Omental fat pad (tissue), 4 donors: ENCODE measurements at places on chromosomes 12 and 14. TPM values are rescaled to one million over a fixed set of nuclear protein-coding genes. Genes with fewer than 3 reads are reported as not detected.

The CPNE6 gene
- total RNA-seq: not detected

The CDKN3 gene
- 4.8 TPM for total RNA-seq

The TMEM63C gene
- total RNA-seq: not detected

The HEATR5A gene
- 29.4 TPM for total RNA-seq

The AKT1 gene
- 107 TPM for total RNA-seq

The SYNDIG1L gene
- total RNA-seq: 0.32 TPM

The HCAR2 gene
- 24.4 TPM for total RNA-seq

DNA sequence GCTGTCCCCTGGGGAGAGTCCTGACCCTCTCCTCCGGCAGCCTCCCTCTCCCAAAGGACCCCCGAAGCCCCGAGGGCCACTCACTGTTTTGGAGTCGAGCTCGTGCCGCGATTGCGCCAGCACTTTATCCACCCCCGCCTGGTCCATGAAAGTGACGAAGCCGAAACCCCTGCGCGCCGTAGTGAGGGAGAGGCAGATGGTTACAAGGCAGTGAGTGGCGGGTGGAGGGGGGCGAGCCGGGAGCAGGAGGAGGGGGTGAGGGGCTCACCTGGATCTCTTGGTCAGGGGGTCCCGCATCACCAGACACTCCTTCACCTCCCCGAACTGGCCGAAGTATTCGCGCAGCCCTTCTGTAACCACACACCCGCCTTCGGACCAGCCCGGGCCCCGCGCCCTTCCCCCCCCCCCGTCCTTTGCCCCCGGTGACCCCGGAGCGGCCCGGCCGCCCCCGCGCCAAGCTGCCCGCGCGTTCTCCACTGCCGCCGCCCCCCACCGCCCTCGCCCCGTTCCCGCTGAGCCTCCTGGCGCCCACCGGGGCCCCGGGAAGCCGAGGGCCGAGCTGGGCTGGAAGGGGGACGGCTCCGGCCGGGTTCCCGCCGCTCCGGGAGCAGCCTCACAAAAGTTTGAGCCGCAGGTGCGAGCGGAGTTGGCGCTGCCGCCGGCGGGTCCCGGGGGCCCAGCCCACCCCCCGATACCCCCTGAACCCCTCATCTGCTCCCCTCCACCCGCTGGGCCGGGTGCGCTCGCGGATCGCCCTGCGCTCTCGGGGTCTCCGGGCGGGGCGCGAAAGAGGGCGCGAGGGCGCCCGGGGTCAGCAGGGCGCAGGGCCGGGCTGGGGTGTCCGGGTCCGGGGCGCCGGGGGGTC lies 808 bp downstream of the MSI1 start:
- no peak for DNase-seq

DNA sequence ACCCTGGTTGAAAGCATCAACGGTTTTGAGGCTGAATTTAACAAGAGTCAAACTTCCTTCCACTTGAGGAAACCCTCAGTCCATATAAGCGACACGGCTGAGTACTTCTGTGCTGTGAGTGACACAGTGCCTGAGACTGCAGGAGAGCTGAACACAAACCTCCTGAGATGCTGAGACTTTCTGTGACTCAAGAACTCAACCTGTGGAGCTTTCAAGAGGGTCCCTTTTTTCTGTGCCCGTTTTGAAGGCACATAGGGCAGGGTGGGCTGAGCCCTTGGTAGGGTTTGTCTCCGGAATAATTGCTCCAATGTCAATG lies 305.3 kb upstream of the OR4E1 start:
- DNase-seq: no peak

GRCh38 chr12:75556311-75556899 lies 45.0 kb upstream of the KRR1 start:
- DNase-seq: no peak

DNA sequence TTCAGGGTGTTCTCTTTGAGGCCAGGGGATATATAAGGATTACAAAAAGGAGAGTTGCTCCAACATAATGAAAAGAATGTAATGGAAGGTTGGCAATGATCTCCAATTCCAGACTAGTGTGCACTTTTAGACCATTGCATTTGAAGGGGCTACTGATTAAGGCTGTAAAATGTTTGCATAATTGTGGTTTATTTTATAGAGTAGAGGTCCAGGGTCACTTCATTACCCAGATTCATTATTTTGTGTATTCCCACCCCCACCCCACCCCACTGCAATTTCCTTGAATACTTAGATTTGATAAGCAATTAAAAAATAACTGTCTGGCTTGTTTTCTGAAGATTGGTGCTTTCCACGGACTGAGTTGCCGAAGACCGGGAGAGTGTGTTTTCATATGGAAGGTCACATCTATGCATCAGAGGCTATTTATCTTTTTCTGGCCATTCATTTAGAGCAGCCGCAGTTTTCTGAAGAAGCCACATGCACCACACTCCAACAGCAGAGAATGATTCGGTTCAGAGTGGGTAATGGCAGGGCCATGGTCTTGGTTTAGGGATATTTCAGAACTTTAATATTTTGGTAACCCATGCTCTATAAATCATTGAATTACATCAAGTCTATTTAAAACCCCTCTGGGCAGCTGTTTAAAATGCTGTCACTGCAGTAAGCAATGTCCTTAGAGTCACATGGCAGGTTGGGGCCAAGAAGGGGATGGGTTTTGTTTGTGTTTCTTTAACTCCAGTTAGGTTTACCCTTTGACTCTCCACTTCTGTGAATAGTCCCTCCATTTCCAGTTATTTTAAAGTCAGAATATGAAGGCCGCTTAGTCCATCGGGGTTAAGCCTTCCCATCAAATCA lies 94.6 kb downstream of the TMEM30B start:
- no peak for DNase-seq

DNA sequence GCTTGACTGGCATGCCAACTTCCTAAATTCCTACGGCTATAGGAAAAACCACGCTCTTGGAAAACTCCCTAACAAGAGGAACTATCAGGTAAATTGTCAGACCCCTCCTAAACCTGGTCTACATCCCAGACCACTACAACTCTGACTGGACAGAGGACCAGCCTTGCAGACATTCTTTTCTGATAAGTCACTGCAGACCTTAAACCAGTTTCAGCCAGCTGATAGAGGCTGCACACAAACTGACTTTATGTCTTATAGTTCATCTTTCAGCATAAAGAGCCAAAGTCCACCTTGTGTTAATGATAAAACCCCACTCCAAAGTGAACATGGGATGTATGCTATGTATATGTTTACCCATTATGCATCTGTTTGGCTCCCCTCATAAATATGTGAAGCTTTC lies 166.6 kb downstream of the KTN1 start:
- no peak for DNase-seq

DNA sequence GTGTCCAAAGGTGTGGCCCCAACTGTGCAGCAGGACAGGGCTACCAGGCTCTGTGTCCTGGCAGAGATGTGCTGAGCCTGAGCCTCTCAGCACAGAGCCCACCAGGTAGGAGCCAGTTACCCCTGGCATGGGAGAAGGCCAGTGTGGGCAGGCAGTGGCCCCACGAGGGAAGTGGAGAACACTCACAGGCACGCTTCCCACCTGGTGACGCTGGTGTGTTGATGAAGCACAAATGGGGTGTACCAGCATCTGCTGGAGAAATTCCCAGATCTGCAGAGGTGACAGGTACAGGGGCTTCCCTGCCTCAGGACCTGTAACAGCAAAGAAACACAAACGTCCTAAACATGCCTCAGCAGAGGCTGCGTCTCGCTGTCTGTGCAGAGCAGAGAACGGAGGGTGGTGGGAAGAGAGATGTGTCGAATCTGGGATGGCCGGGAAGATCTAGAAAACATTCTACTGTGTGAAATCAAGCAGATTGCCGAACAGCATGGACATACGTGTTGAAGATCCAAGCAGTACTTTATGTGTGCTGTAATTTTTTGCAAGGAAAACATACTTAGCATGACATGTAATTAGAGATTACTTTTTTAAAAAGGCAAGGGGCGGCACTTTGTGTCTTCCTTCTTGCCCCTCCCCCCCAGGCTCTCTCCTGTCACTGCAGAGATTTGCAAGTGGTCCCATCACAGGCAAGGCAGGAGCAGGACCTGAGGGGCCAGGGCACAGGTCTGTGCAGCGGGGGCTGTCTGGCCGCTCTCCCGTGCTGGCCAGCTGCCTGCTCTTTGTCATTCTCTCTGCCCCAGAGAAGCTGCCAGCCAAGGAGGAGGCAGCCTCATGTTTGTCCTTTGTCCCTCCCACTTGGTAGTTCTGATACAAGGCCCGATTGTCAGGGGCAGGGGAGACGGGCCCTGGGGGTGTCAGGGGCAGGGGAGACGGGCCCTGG lies 17.3 kb downstream of the HIP1R start:
- DNase-seq: no peak

GRCh38 chr12:69343885-69344612 lies 4.1 kb upstream of the LYZ start:
- no peak for DNase-seq

DNA sequence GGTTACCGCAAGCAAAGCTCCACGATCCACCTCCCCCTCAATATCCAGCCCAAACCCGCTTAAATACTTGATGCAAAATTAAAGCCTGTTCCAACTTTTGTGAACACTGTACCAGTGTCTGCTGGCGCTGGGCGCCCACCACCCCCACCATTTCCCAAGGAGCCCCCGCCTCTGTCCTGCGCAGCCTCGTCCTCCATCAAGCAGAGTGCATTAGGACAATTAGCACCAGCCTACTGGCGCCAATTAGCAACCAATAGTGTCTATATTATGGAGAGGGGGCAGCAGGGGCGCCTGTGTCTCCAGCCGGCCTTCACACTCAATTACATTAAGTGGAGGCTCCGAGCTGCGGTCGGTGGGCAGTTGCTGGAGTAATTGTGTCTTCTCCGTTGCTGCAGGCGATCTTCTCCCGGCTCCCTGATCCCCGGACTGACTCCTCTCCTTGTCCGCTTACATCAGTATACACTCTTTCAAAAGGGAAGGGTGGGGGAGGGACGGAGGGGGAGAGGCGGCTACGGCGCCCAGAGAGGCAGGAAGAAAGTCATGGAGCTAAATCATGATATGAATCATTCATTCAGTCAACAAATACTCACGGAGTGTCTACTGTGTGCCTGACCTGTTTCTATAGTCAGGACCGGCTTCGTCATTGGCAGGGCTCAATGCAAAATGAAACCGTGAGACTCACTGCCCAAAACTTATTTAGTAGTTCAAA lies 707.3 kb downstream of the MED13L start:
- DNase-seq: no peak

DNA sequence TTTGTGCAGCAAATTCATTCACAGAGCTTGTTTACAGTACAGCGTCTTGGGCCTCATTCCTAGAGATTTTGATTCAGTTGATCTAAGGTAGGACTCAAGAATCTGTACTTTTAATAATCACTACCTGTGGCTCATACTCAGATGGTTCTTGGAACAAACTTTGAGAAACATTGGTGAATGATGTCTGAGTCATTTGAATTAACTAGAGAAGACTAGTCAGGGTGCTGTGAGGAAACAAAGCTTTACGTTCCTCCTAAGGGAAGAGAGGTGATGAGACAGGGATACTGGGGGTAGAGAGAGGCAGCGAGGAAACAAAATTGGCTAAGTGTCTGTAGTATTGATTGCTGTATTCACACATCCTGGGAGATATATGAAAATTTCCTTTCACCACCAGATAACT lies 109.4 kb downstream of the SLC15A5 start:
- no peak for DNase-seq

DNA sequence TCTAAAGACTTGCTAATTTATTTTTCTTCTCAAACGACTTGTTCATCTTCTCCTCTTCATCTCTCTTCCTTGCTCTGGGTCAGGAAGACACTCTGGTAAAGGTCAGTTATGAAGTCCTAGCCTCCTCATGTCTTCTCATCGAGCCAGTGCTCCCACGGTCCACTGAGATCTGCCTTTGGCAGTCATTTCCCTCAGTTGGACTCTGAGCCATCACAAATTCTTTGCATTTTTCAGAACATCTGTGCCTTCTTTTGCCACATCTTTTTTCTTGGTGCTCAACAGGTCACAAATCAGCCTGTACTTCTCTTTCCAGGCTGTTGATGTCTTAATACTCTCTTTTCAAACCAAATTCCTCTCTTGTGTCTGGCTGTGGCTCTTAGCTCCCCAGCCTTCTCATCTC lies 49.7 kb downstream of the IGF1 start:
- no peak for DNase-seq
